ENCODE measurements at places on chromosomes 2 and 18. TPM values are rescaled to one million over a fixed set of nuclear protein-coding genes. Genes with fewer than 3 reads are reported as not detected.

- no peak for DNase-seq
These were observed 32.9 kb downstream of the ACSL3 start for GRCh38 chr2:222893716-222894115.

DNA sequence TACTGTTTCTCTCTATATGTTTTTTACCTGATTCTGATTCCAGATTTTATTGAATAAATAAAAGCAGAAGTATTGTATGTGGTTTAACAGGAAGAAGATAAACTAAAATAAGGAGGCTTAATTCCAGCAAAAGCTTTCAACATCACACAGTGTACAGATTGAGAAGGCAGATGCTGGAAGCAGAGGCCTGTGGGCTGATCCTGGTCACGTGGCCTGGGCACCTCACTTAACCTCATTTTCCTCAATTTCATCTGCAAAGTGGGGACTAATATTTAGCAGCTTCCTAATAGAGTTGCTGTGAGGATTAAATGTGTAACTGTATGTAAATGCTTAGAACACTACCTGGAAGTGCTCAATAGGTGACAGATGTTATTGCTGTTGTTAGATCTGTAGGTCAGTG lies 58.0 kb downstream of the CDCA7 start:
- no peak for DNase-seq

DNA sequence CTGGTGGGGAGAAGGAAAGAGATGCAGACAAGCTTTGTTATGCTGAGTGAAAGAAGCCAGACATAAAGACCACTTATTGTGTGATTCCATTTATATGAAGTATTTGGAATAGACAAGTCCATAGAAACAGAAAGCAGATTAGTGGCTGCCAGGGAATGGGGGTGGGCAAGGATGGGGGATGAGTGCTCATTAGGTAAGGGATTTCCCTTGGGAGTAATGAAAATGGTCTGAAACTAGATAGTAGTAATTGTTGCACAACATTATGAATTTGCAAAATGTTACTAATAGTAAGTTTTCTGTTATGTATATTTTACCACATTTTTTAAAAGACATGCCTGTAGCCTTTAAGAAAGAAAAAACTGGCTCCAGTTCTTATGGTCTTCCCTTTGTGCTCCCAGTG lies 154.9 kb downstream of the LNPK start:
- DNase-seq, result no peak

Gene PSMA8
- total RNA-seq, result 0.14 TPM

Gene RTP5
- under 0.01 TPM for total RNA-seq

GRCh38 chr2:214503568-214503967 lies 92.7 kb downstream of the VWC2L start:
- no peak for DNase-seq

- no peak for DNase-seq
These were observed 56.1 kb upstream of the GLI2 start for GRCh38 chr2:120679526-120679925.

Gene ATP6V1B1
- total RNA-seq, result not detected

Gene FOXD4L1
- 0.42 TPM for total RNA-seq

GRCh38 chr2:153575171-153575853 lies 96.8 kb upstream of the RPRM start:
- no peak for DNase-seq

Gene MAIP1
- 23.8 TPM for total RNA-seq

Gene ONECUT2
- 5.7 TPM for total RNA-seq

DNA sequence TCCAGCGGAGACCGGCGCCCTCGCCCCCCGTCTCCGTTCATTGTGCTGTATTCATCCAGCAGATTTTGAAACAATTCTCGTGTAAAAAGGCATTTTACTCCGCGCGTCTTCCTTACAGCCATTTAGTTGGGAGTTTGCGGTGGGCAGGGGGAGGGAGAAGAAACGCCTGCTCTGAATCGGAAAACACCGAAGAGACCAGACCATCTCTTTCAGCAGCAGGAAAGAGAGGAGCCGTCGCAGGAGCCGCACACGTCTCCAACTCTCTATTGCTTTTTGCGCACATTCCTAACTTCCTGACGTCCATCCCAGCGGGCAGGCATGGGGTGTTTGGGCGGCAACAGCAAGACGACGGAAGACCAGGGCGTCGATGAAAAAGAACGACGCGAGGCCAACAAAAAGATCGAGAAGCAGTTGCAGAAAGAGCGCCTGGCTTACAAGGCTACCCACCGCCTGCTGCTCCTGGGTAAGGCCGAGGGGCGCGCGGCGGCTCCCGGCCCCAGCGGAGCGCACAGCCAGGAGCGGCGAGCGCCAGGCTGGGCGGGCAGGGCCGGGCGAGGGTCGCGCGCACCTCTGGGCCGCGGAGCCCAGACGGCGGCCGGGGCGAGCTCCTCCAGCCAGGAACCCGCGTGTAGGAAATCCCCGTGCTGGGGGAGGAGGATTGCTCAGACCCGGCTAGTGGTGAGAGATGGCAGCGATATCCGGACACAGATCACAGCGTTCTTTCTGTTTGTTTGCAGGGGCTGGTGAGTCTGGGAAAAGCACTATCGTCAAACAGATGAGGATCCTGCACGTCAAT lies 63.2 kb downstream of the GNAL start:
- DNase-seq, result no peak

GRCh38 chr2:235511187-235511661 lies 17.4 kb downstream of the AGAP1 start:
- no peak for DNase-seq

DNA sequence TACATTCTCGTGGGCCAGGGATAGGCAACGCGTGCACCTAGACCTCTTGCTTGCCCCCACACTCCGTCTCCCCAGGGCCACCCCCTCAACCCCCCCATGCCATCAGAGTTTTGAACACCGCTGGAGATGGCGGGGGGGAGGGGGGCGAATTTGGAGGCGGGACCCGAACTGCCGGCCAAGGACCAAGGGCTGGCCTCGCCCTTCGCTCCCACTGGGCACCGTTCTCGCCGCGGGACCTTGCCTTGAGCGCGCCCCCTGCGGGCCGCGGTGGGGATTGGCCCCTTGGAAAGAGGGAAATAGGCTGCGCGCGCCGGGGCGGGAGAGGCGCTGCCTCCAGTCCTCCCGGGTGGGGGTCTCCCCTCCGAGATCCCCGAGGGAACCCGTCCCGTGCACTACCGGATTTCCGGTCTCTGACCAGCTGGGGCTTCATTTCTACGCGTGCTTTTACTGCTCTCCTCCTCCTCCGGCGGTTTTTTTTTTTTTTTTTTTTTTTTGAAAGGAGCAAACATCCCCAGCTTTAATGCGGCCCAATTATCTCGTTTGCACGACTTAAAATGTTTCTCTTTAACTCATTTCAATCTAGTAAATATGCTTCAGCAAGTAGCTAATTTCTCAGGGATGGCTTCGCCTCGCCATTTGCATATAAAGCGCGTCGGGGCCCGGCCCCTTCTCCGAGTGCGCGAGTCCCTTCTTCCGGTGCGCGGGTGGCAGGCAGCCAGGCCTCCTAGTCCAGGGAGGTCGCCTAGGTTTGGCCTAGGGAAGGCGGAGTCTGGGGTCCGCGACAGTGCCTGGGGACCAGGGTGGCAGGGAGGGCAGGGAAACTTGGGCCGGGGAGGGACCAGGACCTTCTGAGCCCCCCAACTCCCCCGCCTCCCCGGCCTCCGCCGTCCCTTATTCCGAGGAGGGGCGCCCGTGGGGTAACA lies 10.0 kb upstream of the GBX2 start:
- peak; percentile 67 for DNase-seq

GRCh38 chr2:8515864-8516533 lies 165.9 kb upstream of the ID2 start:
- no peak for DNase-seq

Data from liver (tissue), 10 donors.